Smooth muscle cell of the coronary artery (primary cell): ENCODE measurements at places on chromosomes 1 and 21. TPM values are rescaled to one million over a fixed set of nuclear protein-coding genes. Genes with fewer than 3 reads are reported as not detected.

The CFHR1 gene
- total RNA-seq = 0.15 TPM in 1 of 2 replicates, not detected in the other

The HES3 gene
- not detected in 2 replicates for total RNA-seq

The POU3F1 gene
- not detected in 2 replicates for total RNA-seq

The PLEKHN1 gene
- under 0.01 and 0.60 TPM in 2 replicates for total RNA-seq

The MUL1 gene
- 14.6 and 18.0 TPM in 2 replicates for total RNA-seq

The LAPTM5 gene
- total RNA-seq = 0.23 TPM in 1 of 2 replicates, not detected in the other

The CCDC185 gene
- total RNA-seq = not detected in 2 replicates

The PGBD5 gene
- under 0.01 and 0.59 TPM in 2 replicates for total RNA-seq

The GUCA2A gene
- not detected in 2 replicates for total RNA-seq

The SMPDL3B gene
- 0.08 and 0.12 TPM in 2 replicates for total RNA-seq

The ZSWIM5 gene
- 0.23 and 0.68 TPM in 2 replicates for total RNA-seq

The GFI1 gene
- total RNA-seq = 0.38 TPM in 1 of 2 replicates, not detected in the other

The NTMT2 gene
- not detected in 2 replicates for total RNA-seq

The SMAP2 gene
- 5.7 and 8.6 TPM in 2 replicates for total RNA-seq

The ANKRD35 gene
- total RNA-seq = 0.45 and 1.4 TPM in 2 replicates

The TNNT2 gene
- total RNA-seq = 0.35 TPM in 1 of 2 replicates, not detected in the other

The LIN9 gene
- total RNA-seq = 0.82 and 3.1 TPM in 2 replicates

The LRRC38 gene
- total RNA-seq = 0.12 and 0.38 TPM in 2 replicates

The C1orf122 gene
- total RNA-seq = 4.7 and 27.9 TPM in 2 replicates

The VASH2 gene
- total RNA-seq = 0.30 and 0.94 TPM in 2 replicates

The B4GALT2 gene
- 64.8 and 105 TPM in 2 replicates for total RNA-seq

The NRAS gene
- total RNA-seq = 13.2 and 45.2 TPM in 2 replicates

The HAPLN2 gene
- total RNA-seq = not detected in 2 replicates

The LCE6A gene
- total RNA-seq = not detected in 2 replicates

The BCAR3 gene
- total RNA-seq = 17.4 and 26.3 TPM in 2 replicates

The FCRL2 gene
- not detected in 2 replicates for total RNA-seq

The MAP1LC3C gene
- 0.70 TPM in 1 of 2 replicates, not detected in the other for total RNA-seq

The CELA2B gene
- not detected in 2 replicates for total RNA-seq

The APOBEC4 gene
- not detected in 2 replicates for total RNA-seq

The TMPRSS2 gene
- total RNA-seq = not detected in 2 replicates

The MPZ gene
- total RNA-seq = 0.53 and 1.1 TPM in 2 replicates

The EDEM3 gene
- 63.7 and 225 TPM in 2 replicates for total RNA-seq

The CFAP45 gene
- 0.23 and 1.1 TPM in 2 replicates for total RNA-seq
